ENCODE measurements at places on chromosomes 16 and 17. TPM values are rescaled to one million over a fixed set of nuclear protein-coding genes. Genes with fewer than 3 reads are reported as not detected.

Gene C16orf74
- 17.9 TPM for total RNA-seq

Gene ABHD15
- 14.4 TPM for total RNA-seq

- no peak for DNase-seq
Observed at GRCh38 chr16:82464187-82464586, 162.6 kb upstream of the CDH13 start.

DNA sequence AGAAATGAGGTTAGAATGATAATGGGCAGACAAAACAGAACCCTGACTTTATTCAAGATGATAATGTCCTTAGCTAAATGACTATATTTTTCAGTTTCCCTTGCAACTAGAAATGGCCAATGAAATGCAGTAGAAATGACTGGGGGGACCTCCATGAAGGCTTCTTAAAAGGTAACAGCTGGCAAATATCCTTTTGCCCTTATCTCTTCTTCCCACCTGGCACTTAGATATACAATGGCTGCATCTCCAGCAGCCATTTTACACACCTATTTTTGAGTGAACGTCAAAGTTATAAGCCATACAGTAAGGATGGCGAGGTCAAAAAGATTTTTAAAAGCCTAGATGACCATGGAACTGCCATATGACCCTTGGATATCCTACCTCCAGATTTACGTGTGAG lies 39.9 kb downstream of the USP32 start:
- DNase-seq, result no peak

Gene PPM1E
- total RNA-seq, result not detected

- no peak for DNase-seq
Observed at GRCh38 chr16:14202697-14203096, 131.6 kb downstream of the MRTFB start.

Gene C17orf107
- total RNA-seq, result 5.9 TPM

GRCh38 chr17:10777890-10778289 lies 26.0 kb downstream of the TMEM238L start:
- DNase-seq, result no peak

DNA sequence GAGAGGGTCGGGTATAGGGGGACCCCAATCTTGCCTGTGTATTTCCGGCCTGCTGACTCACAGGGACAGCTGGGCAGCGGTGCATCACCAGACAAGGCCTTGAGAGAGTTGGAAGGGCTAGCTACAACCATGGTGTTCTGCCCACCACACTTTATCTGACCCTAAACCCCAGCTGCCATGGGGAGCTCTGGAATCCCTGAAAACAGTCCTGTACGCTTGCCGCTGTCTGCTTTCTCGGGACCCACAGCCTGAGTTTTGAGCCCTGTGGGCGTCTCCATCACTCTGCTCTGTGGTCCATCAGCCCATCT lies 100.4 kb upstream of the GSE1 start:
- DNase-seq, result no peak

- no peak for DNase-seq
Observed at GRCh38 chr16:18853694-18854093, 52.3 kb upstream of the ARL6IP1 start.
